ENCODE measurements at places on chromosomes 5 and 9.

GRCh38 chr5:178538741-178539229, 51.4 kb downstream of the COL23A1 start:
- no peak for DNase-seq

GRCh38 chr5:107381189-107381856, 289.4 kb downstream of the EFNA5 start:
- DNase-seq, result no peak

DNA sequence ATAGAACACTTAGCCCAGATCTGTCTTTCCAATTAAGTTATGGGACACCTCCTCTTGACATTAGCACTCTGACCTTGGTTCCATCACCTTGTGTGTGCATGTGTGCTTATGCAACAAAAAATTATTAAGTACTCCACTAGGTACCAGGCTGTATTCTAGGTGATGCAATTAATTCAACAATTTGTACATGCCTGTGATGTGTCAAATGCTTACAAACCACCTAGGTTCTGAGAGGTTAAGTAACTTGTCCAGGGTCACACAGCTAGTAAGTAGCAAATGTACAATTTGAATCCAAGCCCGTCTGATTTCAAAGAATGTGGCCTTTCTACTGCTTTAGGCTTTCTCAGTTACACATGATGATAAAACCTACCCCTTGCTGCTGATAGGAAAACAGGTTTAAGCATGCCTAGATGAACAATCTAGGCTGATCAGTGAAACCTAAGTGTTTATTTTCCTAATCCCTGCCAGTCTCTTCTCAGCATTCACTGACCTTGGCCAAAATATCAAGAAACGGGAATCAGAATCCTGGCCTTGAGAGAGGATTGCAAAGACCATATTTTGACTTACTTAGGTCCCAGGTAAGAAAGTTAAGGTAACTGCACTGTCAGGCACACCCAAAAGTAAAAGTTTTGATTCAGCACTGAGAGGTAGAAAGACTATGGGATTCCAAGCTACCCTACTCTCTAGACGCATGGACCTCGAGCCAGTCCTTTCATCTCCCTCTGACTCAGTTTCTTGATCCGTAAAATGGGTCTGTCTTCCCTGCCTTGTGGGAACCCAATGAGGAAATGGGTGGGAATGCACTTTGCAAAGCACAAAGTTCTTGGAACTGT, 1.0 kb downstream of the TBC1D2 start:
- DNase-seq, result no peak

DNA sequence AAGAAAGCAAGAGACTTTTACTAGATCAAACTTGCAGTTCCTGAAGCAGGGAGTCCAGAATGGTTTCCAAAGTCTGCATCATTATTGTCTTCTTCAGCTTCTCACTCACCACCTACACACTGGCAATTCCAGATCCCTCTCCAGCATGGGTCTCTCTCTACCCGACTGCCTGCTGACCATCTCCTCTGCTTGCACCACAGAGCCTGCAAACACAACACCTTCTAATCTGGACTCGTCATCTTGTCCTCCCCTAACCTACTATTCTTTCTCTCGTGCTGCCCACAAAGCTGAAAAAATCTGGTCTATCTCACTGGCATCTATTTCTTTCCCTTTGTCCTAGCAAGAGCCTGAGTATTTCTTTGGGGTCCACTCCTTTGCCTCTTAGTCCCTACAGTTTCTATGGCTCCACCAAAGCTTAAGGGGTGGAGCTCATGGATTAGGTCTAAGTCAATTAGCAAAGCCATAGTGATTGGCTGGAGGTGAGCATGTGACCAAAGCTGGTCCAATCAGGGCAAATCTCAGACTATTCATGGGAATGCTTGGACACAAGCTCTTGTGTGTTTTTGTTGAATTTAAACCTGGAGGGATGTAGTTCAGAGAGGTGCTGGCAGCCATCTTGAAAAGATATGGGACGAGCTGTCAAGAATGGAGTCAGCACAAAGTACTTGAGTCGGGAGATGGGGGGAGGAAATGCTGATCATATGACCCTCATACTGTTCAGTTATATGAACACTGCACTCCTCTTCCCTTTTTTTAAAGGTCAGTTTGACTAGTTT, 63.5 kb downstream of the GALNT12 start:
- no peak for DNase-seq

DNA sequence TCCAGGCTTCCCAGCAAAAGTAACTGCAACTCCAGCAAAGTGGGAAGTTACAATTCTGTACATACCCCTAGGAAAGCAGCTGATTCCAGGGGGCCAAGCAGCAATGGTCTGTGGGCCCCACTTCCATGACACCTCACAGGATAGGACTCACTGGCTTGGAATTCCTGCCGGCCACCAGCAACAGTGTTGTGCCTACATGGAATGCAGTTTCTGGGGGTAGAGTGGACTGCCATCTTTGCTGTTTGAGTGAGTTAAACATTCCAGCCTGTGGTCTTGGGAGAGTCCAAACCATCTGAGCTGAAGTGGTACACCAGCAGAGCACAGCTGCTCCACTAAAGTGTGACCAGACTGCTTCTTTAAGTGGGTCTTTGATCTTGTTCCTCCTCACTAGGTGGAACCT, 13.4 kb upstream of the FBN2 start:
- no peak for DNase-seq

DNA sequence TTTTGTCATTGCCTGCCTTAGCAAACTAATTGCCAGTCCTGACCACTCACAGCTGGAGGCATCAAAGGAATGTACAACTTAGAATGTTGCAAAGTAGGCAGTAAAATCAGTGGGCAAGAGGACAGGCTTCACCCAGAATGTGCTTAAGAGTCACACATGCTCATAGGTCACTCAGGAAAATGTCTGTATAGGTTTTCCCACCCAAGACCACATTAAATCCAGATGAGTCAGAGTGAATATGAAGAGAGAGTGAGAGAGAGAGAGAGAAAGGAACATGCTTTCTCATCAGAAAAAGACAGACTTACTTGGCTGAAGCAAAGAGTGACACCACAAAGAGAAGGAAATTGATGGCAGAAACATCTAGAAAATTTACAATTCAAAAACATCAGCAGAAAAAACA, 37.9 kb downstream of the PLEKHG4B start:
- DNase-seq, result no peak

GRCh38 chr9:10525972-10526371, 86.8 kb downstream of the PTPRD start:
- no peak for DNase-seq

DNA sequence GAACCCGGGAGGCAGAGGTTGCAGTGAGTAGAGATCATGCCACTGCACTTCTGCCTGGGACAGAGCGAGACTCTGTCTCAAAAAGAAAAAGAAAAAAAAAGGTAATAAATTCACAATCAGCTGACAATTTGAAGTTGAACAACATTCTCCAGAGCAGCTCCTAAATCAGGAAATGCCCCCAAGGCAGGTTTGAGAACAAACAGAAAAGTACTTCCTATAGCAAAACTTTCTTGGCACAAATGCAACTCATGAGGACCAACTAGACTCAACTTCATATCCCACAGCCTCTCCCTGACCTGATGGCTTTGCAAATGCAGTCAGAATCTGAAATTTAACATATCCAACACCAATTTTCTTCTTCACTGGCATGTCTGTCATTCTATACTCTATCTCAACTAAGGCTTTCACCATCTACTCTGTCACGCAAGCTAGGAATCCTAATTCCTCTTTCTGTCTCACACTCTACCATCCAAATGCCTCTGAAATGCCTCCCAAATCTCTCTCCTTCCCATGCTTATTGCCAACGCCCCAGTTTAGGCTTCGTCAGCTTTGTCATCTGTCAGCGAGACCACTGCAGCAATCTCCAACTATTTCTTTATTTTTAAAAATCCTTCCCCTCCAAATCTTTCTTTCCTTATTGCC, 113.3 kb downstream of the MAPKAP1 start:
- no peak for DNase-seq

DNA sequence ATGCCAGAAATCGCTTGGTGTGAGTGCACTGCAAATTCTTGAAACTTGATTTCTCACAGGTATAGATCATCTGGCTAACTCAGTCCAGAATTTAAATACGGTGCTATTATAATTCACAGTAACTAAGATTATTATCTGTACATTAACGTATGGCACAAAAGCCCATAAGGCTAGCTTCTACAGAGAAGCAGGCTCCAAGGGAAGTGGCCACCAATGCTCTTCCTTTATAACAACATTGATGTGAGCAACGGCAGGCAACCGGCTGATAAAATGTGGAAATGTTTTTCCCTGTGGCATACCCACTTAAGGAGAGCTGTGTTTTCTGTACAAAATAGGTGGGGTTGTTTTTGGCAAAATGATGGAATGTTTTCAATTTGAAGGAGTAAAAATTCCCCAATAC, 35.7 kb downstream of the SEMA4D start:
- DNase-seq, result no peak

All from NCI-H2081 (cell line).